AG04449 (cell line): ENCODE measurements at places on chromosomes 2 and 18.

DNA sequence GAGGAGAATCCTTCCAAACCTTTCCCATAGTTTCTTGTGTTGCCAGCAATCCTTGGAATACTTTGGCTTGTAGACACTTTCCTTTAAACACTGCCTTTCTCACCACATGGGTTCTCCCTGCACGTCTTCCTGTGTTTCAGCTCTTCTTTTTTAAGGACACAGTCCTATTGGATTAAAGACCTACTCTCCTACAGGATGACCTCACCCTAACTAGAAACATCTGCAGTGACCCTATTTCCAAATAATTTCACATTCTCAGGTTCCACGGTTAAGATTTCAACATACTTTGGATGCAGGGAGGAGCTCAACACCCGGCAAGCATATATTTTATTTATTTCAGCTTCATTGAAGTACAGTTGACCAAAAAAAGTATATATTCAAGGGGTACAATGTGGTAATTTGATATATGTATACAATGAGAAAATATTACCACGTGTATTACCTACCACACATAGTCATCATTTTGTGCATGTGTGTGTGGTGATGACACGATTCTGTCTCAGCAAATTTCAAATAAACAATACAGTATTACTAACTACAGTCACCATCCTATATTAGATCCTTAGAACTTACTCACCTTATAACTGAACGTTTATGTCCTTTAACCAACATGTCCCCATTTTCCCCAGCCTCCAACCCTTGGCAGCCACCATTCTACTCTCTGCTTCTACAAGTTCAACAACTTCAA, 745.0 kb downstream of the CBLN2 start:
- DNase-seq = no peak

DNA sequence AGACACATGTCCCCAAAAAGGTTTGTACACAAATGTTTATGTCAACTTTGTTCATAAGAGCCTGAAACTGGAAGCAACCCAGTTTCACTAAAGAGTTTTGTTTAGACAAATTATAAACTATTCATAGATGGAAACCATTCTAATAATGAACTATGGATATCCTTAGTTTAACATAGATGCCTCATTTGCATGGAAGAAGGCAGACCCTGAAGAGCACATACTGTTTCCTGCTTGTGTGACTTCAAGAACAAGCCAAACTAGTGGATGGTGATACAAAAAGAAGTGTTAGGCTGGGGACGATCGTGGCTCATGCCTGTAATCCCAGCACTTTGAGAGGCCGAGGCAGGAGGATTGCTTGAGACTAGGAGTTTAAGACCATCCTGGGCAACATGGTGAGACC, 48.1 kb downstream of the ACOXL start:
- DNase-seq = no peak

- DNase-seq = no peak
Observed at GRCh38 chr2:12733846-12734245, 17.1 kb downstream of the TRIB2 start.

GRCh38 chr2:237536617-237537016, 29.8 kb upstream of the PRLH start:
- DNase-seq = no peak

DNA sequence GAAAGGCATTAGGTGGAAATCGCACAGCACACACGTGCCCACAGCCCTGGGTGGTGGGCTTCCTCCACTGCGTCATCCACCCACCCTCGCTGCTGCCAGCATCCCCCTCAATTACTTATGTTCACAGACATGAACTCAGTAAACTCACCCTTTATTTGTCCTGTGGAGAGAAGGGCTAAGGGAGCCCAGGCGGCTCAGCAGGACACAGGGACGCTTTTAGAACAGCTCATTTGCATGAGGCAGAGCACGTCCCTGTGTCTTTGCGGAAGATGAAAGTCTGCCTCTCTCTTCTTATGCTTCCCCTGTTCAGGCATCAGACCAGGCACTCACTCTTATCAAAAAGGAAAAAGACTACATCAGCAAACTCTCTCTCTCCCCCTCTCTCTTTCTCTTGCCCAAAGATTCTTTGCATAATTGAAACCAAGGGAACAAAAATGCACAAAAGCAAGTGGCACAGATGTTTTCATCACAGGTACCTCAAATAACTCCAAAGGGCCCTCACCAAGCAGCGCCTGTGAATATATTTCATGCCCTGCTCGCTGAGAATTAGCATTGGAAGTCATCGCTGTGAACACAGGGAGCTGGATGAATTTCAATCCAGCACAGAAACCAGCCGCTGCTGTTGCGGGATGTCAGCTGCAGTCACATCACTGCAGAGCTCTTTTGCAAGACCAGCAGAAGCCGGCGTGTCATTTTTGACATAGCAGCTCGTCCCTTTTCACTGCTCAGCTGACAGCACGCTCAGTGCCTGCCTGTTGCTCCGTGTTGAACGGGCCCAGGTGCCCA, 376.3 kb upstream of the MYT1L start:
- no peak for DNase-seq

DNA sequence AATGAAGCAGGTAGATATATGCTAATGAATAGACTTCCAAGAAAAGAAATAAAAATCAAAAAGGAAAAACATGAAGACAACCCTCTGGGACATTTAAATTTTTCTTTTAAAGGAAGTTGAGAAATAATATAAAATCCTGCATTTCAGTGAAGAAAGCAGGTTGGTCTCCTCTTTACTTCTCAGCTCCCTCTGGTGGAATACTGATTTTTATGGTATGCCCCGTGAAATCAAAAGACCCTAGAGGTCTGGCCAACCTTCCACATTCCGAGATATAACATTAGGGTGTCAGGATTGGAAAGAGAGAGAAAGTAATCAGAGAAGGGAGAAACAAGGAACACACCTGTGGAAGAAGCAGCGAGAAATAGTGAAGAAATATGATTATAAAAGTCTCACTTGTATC, 72.7 kb downstream of the DNER start:
- DNase-seq = no peak

DNA sequence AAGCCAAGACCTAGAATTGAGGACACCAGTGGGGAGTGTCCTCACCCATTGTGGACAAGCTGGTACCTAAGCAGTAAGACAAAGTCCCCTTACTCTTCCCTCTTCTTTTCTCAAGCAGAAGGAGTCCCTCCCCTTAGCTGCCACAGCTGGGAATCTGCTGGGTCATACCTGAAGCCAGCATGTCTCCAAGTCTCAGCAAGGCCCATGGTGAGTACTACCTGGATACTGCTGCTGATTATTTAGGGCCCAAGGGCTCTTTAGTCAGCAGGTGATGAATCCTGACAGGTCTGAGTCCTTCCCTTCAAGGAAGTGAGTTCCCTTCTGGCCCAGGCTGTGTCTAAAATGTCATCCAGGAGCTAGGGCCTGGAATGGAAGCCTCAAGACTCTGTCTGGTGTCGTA, 198.6 kb upstream of the STK17B start:
- no peak for DNase-seq

DNA sequence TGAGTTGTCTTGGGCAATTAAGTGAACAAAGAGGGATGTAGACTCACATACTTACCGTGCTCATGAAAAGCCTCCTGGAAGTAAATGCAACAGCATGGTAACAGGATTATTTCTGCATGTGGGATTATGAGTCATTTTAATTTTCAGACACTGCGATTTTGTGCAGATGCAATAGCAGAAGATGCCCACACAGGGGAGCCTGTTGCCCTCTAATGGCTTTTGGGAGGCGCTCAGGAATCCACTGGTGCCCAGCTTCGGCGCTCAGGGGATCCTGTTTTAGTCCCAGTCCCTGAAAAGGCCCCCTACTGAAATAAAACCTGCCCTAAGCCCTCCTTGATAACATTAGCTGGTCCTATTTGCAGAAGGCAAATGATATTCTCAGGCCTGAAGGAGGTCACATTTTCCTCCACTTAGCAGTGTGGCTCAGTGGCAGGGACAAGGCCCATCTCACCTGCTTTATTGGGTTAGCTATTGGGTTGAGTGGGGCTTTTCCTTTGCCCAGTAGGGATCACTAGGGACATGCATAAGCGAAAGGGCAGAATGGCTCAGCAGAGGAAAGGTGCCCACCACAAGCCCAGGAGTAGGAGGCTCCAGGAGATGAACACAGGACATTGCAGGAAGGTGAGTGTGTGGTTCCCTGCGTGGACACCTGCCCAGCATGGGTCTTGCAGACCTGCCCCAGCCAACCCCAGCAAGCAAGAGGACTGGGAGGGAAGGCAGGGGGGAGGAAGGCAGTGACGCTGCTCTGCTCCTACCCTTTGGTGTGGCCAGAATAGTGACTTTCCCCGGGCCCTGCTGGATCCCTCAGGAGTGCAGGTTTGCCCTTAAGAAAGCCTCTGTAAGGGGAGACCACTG, 26.5 kb upstream of the KCNS3 start:
- peak; percentile 10 for DNase-seq

GRCh38 chr2:149427387-149427786, 97.0 kb downstream of the LYPD6 start:
- no peak for DNase-seq

- DNase-seq = no peak
Observed at GRCh38 chr2:62415019-62415431, 91.0 kb downstream of the TMEM17 start.

- DNase-seq = no peak
Observed at GRCh38 chr2:221994926-221995325, 303.9 kb downstream of the PAX3 start.
